Stimulated activated CD4-positive, alpha-beta T cell treated with anti-CD3 and anti-CD28 coated beads, Interleukin-4, amount 100 ng/mL, for 48 hours (primary cell): ENCODE measurements at places on chromosomes 13 and 19.

- no peak for DNase-seq
Observed at GRCh38 chr13:105655046-105655445, 880.4 kb downstream of the EFNB2 start.

GRCh38 chr13:50783066-50783465, 60.4 kb downstream of the DLEU7 start:
- DNase-seq: no peak

GRCh38 chr13:113526466-113527220, 36.1 kb upstream of the DCUN1D2 start:
- DNase-seq: no peak

DNA sequence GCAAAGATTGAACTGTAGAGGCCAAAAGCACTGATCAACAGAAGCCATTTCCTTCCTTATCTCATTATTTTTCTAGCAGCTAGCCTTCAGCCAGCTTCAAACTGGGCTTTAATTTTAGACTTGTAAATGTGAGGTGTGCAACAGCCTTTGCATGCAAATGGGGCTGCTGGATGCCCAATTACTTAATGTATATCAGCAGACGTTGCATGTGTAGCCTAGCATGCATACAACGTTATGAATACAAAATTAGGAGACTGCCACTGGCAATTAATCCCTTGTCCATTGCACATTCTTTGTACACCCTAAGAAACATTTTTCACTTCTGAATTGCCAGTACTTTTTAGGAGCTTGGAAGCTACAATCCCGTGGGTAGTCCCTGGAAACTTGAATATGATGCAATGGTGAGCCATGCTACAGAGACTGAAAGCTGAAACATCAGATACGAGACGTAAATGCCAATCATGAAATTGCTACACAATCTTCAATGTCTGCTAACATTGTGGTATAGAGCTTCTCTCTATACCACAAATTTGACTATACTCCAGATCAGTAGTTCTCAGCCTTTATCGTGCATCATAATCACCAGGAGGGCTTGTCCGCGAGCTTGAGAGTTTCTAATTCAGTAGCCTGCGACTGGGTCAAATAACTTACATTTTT, 20.2 kb downstream of the EPSTI1 start:
- no peak for DNase-seq

GRCh38 chr19:29418201-29418600, 107.6 kb upstream of the VSTM2B start:
- DNase-seq: no peak

DNA sequence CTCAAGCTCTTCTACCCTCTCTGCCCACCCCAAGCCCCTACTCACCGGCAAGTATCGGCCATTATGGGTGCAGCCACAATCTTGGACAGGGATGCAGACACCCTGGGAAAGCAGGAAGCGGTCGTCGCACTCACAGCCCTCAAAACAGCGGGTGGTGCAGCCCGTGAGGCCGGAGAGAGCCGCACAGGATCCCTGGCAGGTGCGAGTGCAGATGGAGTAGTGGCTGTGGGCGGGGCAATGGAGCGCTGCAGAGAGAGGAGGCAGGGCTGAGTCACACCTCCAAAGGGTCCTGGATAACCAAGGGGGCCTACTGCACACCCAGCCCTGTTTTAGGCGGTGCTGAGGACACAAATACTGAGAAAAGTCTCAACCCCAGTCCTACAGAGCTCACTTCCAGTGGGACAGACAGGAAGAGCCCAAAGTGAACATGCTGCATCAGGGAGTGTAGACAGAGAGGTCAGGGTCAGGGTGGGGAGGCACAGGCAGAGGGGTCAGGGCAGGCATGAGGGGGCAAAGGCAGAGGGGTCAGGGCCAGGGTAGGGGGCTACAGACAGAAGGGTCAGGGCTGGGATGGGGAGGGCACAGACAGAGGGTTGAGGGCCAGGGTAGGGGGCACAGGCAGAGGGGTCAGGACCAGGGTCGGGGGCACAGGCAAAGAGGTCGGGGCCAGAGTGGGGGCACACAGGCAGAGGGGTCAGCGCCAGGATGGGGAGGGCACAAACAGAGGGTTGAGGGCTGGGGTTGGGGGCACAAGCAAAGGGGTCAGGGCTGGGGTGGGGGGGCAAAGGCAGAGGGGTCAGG, 24.2 kb upstream of the FBL start:
- DNase-seq: no peak

DNA sequence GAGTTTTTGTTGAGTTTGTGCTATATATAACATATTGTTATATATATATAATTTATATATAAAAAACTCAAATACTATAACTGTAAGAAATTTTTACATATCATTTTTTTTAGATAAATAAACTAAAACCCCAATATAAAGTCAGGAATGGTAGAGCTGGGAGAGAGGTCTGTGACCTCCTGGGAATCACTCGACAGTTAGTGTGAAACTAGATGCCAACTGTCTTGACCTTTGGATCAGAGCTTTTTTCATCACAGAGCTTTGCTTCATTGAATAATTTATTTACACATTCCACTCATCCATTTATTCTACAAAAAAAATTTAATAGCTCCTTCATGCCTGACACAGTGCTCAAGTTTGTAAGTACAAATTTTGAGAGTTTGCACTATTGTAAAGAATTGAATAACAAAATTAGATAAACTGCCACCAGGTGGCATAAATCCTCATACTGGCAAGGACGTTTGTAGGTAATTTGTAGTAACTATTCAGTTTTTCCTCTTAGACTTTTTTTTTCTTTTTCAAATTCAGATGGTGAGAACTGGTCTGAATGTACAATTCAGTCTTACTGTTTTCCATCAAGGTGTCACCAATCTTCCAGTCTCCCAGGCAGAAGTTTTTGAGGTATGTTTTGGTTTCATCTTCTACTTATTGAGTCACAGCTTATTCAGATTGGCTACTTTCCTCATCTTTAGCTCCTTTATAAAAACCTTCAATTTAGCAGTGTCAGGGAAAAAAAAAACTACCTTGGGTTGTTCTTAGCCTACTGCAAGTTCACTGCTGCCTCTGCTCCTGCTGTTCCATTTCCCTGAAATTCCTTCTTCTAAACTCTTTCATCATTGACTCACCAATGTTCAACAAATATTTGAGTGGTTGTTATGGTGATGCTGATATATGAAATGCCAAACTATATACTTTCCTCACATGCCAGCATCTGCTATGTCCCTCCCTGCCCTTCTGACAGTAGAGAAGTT, 28.7 kb downstream of the LACC1 start:
- no peak for DNase-seq

GRCh38 chr19:55452749-55453346, 8.6 kb downstream of the ISOC2 start:
- peak; percentile 35 for DNase-seq

DNA sequence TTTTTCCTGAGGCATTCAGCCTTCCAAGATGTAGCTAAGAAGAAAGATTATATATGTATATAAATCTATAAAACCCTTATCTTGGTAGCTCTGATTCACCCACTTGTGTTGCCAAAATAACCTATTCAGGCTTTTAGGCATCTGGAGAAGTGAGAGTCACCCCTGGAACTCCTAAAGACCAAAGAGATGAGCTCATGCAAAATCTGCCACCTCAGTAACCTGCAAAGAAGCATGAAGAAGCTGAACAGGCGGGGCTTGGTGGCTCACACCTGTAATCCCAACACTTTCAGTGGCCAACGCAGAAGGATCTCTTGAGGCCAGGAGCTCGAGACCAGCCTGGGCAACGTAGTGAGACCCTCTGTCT, 393.7 kb downstream of the FOXO1 start:
- DNase-seq: no peak

DNA sequence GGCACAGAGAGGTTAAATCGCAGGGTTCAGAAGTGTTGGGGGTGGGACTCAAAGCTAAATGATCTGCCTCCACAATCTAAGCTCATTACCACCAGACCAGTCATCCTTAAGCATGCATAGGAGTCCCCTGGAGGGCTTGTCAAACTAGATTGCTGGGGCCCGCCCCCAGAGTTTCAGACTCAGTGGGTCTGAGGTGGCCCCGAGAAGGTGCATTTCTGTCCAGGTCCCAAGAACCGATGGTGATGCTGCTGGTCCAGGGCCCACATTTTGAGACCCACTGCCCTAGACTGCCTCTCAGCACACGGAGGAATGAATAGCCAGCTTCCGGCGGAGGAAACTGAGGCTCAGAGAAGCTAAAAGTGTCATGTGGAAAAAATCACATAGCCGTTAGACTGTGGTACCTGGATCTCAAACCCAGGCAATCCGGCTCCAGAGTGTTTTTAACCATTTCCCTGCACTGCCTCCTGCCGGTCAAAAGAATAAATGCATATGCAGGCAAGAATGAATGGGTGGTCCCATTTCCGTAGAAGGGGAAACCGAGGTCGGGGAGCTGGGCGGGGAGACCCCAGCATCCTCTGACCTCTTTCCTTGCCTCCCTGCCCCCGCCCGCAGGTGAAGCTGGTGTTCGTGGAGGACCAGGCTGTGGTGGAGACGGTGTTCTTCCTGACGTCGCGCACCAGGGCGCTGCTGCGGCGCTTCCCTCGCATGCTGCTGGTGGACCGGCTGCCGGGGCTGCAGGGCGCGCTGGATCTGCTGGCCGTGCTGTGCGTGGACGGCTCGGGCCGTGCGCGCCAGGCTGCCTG, 23.8 kb downstream of the ZSWIM9 start:
- DNase-seq: no peak

- DNase-seq: no peak
Observed at GRCh38 chr13:26656919-26657318, 99.4 kb downstream of the WASF3 start.

- DNase-seq: no peak
Observed at GRCh38 chr13:24894972-24895300, 131.0 kb downstream of the RNF17 start.
